Kidney (tissue), 22 donors: ENCODE measurements at places on chromosomes 7 and 10.

- DNase-seq = no peak
Measured at GRCh38 chr7:22378199-22378980, 21.4 kb upstream of the RAPGEF5 start.

GRCh38 chr7:46201961-46202360 is 280.9 kb upstream of the IGFBP3 start:
- DNase-seq = no peak

GRCh38 chr7:157278791-157279724 is 57.7 kb upstream of the DNAJB6 start:
- DNase-seq = no peak

DNA sequence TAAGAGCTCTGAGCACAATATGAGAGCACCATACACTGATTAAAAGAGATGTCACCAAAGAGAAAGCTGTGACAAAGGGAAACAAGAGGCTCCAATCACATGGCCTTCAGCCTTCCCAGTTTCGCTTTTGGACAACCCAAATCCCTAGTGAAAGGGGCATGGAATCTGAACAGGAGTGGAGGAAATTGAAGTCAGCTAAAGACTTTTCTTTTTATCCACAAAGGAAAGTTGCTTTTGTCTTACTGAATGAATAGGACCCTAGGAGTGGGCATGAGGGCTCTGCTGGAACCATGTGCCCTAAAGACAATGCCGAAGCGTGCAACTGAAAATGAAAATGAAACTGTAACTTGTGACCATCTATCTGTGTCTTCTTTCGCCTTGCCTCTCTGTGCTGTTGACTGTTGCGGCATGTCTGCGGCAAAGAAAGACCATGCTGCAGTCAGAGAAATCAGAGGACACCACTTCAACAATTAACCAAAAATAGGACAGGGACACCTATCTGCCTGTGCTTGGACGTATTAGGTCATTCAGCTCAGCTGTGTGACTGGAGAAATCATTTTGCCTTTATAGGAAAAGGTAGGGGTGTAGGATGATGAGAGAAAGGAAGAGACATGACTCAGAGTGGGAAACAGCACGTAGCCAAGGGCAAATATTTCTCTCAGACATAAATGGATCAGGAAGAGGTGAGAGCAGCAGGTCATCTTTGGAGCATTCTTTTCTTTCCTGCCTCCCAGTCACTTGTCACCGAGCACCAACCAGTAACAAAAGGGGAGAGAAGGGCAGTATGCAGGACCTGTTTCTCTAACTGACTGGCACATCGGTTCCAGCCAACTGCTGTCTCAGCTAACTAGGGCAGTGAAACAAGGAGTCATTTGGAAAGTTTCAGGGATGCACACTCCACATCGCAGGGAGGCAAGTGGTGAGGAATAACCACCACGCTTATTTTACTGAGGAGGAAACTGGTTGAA is 12.3 kb downstream of the CAV2 start:
- DNase-seq = no peak

GRCh38 chr7:102404005-102404861 is 8.1 kb downstream of the PRKRIP1 start:
- DNase-seq = peak; percentile 49

DNA sequence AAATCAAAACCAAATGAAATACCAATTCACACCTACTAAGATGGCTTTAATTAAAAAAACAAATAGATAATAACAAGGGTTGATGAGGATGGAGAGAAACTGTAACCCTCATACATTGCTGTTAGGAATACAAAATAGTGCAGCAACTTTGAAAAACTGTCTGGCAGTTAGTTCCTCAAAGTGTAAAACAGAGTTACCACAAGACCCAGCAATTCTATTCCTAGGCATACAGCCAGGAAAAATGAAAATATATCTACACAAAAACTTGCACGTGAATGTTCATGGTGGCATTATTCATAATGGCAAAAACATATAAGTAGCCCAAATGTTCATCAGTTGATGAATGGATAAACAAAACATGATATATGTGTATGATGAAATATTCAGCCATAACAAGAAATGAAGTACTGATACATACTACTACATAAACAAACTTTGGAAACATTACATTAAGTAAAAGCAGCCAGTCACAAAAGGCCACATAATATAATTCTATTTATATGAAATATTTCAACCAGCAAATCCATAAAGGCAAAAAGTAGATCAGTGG is 83.5 kb downstream of the BRAF start:
- no peak for DNase-seq

DNA sequence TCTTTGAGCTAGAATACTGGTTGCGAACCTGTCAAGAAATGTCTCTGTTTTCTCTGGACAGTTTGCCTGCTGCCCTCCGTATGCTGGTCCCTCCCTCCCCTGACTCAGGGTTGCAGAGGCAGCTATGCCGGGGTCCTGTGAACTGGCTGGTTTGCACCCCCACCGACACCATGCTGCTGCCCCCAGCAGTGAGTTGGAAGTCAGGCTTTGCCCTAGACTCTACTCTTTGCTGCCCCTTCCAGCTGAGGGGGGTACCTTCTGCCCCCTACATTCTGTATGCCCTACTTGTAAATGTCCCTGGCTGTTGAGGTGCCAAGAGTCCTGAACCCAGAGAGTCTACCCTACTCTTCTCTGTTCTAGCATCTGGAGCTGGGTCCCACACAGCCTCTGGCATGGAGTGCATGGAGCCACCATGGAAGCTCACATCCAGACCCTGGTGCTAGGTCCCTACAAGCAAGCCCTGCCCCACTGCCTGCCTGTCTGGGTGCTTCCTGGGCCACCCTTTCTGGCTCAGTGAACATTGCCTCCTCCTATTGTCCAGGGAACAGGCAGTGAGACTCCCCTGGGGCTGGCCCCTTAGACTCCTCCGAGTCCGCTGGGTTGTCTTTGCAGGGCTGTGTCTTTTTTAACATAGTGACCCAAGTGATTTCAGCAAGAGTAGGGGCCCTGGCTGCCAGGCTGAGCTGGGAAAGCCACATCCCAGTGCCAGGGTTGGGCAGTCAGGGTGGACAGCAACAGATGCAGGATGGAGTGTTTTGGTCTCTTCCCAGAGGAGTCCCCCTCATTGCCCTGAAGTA is 138.9 kb downstream of the ADCY1 start:
- no peak for DNase-seq

DNA sequence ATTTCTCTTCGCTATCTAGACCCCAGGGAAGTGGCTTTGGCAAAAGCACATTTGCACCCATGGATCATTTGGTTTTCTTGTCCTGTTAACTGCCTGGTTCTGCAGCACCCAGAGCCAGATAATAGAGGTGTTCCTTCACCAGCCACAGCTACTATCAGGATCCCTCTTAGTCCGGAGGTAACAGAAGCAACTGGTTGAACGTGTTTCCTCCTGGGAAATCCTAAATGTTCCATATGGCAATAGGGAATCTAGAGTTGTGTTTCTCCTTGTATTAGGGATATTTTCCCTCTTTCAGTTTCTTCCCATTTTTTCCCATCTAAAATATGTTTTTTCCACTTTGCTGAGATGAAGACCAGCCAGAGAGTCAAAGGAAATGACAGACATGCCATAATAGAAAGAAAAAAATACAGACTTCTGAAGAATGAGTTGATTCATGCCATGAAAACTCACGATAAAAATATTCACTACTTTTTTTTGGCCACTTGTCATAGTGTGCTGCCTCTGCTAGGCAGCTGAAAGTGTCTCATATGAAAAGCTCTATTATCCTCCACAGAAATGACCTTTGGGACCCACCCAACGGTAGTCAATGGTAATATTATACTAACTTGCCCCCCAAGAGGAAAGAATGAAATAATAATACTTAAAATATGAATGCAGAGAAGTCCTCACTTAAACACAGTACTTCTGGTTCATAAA is 472.8 kb downstream of the KCNMA1 start:
- DNase-seq = no peak

- no peak for DNase-seq
Measured at GRCh38 chr10:117805139-117805538, 241.6 kb downstream of the RAB11FIP2 start.

- no peak for DNase-seq
Measured at GRCh38 chr7:142174441-142174840, 62.9 kb downstream of the MGAM2 start.

- peak; percentile 69 for DNase-seq
Measured at GRCh38 chr7:117323851-117324711, 1.2 kb upstream of the WNT2 start.

- DNase-seq = no peak
Measured at GRCh38 chr7:43757073-43757720, 1.3 kb upstream of the BLVRA start.

GRCh38 chr7:49778731-49779270 is 5.4 kb downstream of the VWC2 start:
- DNase-seq = no peak

GRCh38 chr7:30369879-30370278 is 85.5 kb downstream of the ZNRF2 start:
- DNase-seq = no peak

- DNase-seq = no peak
Measured at GRCh38 chr10:104332243-104333031, 5.8 kb downstream of the ITPRIP start.

DNA sequence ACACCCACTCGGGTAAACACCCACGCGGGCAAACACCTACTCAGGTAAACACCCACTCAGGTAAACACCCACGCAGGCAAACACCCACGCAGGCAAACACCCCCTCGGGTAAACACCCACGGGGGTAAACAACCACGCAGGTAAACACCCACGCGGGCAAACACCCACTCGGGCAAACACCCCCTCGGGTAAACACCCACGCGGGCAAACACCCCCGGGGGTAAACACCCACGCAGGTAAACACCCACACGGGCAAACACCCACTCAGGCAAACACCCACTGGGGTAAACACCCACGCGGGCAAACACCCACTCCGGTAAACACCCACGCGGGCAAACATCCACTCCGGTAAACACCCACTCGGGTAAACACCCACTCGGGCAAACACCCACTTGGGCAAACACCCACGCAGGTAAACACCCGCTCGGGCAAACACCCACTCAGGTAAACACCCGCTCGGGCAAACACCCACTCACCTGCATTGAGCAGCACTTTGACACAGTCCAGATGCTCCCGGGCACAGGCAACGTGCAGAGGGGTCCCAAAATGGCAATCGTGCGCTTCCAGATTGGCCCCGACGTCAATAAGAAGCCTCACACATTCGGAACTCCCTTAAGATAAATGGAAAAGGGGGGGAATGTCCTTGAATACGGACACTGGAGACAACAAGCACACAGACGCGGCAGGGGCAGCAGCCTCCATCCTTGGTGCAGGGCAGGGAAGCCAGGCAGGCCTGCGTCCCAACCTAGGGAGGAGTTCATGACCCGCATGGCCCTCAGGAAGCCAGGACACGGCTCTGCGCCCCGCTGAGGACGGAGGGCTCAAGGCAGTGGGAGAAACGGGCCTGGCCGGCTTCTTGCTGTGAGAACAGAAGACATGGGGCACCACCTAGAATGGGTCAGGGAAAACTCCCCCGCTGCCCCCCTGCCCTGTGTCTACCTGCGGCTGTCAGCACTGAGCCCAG is 17.6 kb downstream of the ASB13 start:
- no peak for DNase-seq

DNA sequence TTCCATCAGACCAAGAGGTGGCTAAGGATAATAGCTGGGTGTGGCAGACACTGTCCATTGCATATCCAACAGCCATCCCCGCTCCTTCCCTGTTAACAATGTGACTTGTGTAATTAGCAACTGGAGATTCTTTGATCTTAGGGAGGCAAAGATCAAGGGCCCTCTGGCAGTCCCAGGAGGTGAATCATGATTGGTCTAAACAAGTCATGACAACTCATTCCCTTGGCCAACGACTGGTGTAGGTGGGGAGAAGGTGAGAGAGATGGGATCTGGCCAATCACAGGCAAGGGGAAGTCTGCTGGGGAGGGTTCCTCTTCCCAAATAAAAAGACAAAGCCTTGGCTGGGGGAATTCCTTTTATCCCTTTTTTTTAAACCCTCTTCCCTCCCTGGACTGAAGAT is 46.2 kb upstream of the COMTD1 start:
- no peak for DNase-seq

DNA sequence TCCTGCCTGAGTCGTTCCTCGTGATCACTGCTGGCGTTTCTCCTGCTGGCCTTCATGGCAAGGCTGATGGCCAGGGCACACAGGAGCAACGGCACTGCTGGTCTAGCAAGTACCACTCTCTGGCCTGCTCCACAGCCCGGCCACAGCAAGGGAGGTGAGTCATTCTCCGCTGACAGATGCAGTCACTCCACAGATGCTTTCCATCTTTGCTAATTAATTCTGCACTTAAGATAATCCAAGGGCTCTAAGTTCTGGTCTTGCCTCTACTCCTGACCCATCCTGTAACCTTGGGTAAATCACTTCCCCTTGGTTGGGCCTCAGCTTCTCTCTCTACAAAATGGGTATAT is 244.4 kb downstream of the RPS24 start:
- no peak for DNase-seq

- no peak for DNase-seq
Measured at GRCh38 chr7:120675076-120675475, 182.9 kb downstream of the TSPAN12 start.

- peak; percentile 67 for DNase-seq
Measured at GRCh38 chr10:11424456-11425295, 186.8 kb downstream of the USP6NL start.

- no peak for DNase-seq
Measured at GRCh38 chr7:67451306-67451705, 454.7 kb downstream of the TYW1 start.

- no peak for DNase-seq
Measured at GRCh38 chr10:32318476-32318896, 28.5 kb downstream of the EPC1 start.

GRCh38 chr10:44016589-44017482 is 368.1 kb downstream of the CXCL12 start:
- DNase-seq = no peak

DNA sequence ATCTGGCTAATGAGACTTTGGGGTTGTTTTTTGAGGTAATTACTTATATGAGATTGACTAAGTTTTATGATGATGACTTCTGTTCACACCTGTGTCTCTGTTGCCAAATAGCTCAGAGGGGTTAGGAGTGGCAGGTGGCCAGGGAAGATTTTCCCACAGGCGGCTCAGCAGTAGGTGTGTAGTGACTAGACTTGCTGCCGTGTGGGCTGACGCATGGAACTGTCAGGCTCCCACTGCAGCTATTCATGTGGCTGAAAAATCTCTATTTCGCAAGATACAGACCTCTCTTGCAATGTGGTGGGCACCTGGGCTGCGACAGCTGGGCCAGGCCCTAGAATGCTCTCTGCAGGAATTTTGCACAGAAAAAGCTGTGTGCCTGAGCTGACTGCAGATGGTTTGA is 1.4 kb downstream of the CPA4 start:
- DNase-seq = no peak

DNA sequence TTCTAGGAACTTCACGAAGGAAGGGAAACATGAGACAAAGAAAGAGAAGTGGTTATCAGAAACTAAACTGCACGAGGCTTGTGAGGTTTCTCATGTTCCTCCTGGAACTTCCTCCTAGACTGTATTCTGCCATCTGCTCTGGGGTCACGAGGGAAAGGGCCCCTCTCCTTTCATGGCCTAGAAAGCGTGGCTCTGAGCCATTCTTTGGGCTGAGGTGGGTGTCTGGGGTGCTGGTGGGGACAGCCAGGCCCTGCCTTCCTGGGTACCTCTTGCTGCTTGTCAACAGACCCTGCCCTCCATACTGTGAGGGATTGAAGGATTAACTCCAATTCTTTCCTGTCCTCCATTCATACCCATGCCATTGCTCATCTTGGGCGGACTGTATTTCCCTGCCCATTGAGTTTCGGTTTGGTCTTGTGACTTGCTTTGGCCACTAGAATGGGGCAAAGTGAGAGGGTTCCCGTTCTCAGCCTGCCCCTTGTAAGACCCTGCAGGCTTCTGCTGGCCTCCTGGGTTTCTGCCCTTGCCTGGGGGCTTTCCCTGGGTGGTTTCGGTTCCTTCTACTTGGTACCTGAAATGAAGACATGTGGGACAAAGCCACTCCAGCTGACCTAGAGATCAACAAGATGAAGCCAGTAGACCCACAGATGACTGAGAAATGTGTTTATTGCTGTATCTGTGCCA is 14.9 kb upstream of the GIMAP8 start:
- no peak for DNase-seq
